Stimulated activated CD8-positive, alpha-beta memory T cell treated with anti-CD3 and anti-CD28 coated beads, Interleukin-7, amount 100 ng/mL, for 4 hours (primary cell): ENCODE measurements at places on chromosomes 13 and 19.

- no peak for DNase-seq
These were observed 6.0 kb upstream of the TNFSF11 start for GRCh38 chr13:42567906-42568305.

DNA sequence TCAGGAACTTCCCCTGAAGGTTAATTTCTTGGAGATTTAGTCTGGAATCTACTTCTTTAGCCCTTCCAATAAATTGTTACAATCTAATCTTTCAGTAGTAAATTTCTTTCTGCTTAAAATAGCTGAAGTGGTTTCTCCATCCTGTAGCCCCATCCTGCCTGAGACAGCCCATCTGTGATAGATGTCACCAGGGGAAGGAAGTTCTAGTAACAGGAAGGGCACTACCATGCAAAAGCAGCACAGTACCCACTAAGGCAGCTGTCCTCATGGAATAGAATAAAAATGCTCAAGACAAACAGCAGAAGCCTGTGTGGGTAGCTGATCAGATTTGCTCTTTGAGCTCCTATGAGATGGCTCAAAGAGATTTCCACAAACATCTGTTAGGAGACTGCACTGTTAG, 1036.5 kb downstream of the SLITRK5 start:
- DNase-seq: no peak

- DNase-seq: no peak
These were observed 1.5 kb downstream of the UNC13A start for GRCh38 chr19:17686592-17687024.

DNA sequence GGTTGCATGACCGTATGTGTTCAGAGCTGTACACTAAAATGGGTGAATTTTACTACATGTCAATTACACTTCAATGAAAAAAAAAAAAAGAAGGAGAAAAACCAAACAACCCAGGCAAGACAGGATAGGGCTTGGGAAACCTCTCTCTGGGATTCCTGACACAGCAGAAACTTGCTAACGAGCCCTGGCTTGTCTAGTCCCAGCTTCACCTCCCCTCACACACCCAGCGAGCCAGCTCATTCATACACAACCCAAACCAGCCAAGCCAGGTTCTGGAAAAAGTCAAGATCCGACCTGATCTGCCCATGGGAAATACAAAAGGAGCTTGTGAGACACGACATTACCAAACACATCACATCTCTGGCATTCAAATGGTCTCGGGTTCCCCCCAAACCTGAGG, 3.7 kb upstream of the TECR start:
- no peak for DNase-seq

GRCh38 chr13:93425411-93425810, 198.8 kb downstream of the GPC6 start:
- DNase-seq: no peak

GRCh38 chr19:53657330-53657729, 25.5 kb downstream of the DPRX start:
- DNase-seq: no peak

- no peak for DNase-seq
These were observed 76.0 kb downstream of the ZNF557 start for GRCh38 chr19:7145494-7145893.

GRCh38 chr13:50463719-50464118, 379.8 kb downstream of the DLEU7 start:
- no peak for DNase-seq

DNA sequence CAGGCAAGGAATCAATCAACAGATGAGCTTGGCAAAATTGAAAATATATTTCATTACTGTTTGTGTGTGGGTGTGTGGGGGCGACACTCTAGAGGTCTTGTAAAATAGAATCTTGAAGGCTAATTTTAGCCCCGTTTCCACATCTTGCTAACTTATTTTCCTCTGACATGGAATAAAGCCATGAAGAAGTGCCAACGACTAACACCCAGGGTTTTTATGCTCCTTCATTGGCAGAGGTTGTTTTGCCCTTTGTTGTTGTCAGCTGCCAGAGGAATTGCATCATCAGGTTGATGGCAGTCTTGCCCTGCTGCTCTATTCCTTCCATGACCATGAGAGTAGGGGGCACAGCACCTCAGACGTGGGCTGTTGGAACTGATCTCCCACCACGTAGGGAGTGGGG, 30.6 kb upstream of the FAM216B start:
- DNase-seq: no peak

GRCh38 chr19:17107546-17108452, 32.2 kb downstream of the MYO9B start:
- DNase-seq: no peak

GRCh38 chr13:77871596-77871995, 47.0 kb downstream of the EDNRB start:
- no peak for DNase-seq

DNA sequence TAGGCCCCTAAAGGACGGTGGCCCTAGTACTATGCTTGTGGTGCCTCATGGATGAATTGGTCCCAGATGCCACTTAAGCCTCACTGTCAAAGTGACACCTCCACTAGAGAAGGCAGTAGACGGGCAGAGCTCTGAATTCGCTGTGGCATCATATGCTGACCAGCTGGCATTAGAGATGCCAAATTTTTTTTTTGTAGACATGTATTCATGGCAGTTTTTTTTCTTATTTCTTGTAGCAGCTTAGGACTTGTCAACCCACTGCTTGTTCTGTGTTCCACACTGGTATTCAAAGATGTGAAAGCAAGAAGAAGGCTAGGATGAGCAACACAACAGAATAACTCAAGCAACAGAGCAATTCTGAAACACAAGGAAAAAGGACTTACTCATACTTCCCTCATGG, 212.5 kb downstream of the DLEU7 start:
- DNase-seq: no peak

DNA sequence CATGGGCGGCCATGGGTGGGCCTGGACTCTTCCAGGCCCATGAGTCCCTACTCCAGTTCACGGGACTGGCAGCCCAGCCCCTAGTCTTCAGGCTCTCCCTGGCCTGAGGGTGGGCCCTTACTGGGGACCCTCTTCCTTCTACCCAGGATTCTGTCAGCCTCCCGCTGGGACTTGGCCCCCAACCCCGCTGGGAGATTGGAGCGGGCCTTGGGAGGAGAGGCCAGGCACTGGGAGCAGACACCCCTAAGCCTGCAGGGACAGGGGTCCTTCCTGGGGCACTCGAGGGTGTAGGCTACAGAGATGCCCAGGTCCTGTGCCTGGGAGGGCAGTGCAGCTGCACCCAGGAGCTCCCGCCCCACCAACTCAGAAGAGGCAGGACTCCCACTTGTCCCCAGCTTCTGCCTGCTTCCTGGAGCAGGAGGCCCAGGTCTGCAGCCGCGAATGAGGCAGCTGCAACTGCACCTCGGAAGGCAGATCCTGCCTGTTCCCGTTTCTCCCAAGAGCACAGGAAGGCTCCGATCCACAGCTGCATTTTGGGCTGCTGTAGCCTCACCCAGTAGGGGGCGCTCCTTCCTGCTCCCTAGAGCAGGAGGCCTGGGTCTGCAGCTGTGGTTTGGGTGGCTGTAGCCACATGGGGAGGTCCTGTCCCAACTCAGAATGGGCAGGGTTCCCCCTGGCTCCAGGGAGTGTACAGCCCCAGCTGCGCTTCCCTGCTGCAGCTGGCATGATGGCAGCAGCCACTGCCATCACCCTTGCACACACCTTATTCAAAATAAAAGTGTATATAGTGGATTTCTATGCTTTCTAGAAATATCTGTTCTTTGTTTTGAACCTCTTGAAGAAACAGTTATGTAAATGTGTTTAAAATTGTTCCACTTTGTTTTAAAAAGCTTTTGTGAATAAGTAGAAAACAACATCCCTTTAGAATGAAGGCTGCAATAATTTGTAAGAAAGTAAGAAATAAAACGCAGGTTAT, 46.8 kb downstream of the TEX26 start:
- no peak for DNase-seq

DNA sequence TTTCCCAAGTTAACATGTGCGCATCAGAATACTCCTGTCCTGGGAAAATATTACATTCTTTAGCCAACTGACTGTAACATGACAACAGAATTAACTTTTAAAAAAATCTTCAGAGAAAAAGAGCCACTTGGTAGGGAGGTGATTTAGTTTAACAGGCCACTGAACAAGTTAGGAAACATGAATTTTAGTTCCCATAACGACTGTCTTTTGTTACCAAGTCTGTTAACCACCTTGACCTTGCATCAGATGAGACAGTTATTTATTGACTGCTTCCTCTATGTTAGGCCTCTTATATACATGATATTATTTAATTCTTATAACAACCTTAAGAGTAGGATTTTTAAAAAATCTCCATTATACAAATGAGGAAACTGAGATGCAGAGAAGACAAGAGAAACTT, 268.6 kb downstream of the NDFIP2 start:
- DNase-seq: no peak

GRCh38 chr13:85386424-85386823, 412.8 kb downstream of the SLITRK6 start:
- DNase-seq: no peak

DNA sequence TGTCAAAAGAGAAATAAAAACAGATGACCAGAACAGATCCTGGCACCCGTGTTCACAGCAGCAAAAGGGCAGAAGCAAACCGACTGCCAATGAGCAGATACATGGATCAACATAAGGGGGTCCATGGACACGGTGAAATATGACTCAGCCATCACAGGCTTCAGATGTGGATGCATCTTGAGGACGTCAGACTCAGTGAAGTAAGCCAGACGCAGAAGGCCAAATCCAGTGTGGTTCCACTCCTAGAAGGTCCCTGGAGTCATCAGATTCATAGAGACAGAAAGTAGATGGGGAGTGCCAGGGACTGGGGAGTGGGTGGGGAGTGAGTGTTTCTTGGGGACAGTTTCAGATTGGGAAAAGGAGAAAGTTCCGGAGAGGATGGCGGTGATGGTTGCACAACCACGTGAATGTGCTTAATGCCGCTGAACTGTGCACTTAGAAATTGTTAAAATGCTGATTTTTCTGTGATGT, 28.8 kb upstream of the SEMA6B start:
- DNase-seq: no peak
